ENCODE measurements at places on chromosomes 13 and 19. TPM values are rescaled to one million over a fixed set of nuclear protein-coding genes. Genes with fewer than 3 reads are reported as not detected.

DNA sequence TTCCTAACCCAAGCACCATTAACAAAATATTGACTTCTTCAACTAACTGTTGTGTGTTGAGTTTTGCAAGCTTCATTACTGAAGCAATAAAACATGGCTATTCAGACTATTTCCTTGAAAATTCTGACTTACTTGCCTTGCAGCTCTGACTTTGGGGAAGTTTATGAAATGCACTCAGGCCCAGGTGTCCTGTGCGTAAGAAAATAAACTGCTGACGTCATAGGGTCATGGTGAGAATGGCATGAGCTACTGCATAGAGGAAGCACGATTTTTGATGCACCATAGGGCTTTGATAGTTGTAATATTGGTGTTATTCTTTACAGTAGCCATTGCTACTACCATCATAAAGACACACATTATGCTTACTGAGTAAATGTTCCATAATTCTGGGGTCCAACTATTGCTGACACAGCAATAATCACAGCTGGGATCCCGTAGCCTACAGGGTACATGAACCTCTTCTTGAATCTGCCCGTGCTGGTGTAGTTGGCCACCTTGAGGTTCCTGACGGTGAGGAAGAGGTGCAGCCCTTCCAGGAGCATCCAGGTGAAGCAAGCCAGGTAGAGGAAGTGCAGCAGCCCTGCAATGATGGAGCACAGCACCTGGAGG lies 57.9 kb downstream of the MBD3L2B start:
- no peaks in the 10 kb centered on the region for H3K4me1 ChIP-seq
- H3K4me3 ChIP-seq, result no peak overlapping the region
- DNase-seq, result no peak
- peaks cover 1% of the 10 kb centered on the region for H3K36me3 ChIP-seq
- no peaks in the 10 kb centered on the region for H3K27me3 ChIP-seq

GRCh38 chr13:20588529-20589110 lies 21.7 kb downstream of the IFT88 start:
- no peak overlapping the region for H3K4me3 ChIP-seq
- H3K27me3 ChIP-seq, result no peaks in the 10 kb centered on the region
- no peak for DNase-seq
- no peaks in the 10 kb centered on the region for H3K36me3 ChIP-seq
- no peak overlapping the region for H3K27ac ChIP-seq
- H3K4me1 ChIP-seq, result no peaks in the 10 kb centered on the region

DNA sequence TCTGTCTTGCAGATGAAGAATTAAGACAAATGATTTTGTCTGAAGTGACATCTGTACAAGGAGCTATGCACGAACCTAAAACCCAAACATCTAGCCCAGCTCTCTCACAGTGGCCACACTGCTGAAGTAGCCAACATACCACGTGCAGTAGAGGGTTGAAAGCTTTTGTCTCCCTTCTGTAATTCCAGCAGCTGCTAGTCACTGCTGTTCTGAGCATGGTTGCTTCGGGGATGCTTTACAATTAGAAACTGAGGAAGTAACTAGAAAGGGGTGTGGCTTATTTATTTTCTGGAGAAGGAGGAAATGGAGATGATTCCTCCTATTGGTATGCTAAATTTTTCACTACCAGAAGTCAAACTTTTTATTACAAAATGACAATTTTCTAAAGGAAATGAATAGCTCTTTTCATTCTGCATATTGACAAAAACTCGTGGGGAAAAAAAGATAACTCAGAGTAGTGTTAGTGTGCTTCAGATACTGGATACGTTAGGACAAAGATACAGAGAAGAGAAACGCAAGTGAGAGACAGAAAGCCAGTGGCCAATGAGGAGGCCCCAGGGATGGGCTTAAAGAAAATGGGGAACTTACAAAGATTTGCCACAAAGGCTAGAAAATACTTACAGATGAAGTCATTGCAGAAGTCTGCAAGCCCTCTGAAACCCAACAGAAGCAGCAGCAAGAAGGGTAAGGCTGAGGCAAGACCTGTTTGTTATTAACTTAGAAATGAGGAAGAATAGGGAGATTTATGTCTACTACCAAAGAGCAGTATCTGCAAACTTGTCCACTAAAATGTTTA lies 192.7 kb upstream of the MIR17HG start:
- DNase-seq, result no peak
- H3K4me1 ChIP-seq, result no peaks in the 10 kb centered on the region
- H3K4me3 ChIP-seq, result no peak overlapping the region
- H3K36me3 ChIP-seq, result no peaks in the 10 kb centered on the region
- H3K27ac ChIP-seq, result no peak overlapping the region
- peaks cover 3% of the 10 kb centered on the region for H3K27me3 ChIP-seq

DNA sequence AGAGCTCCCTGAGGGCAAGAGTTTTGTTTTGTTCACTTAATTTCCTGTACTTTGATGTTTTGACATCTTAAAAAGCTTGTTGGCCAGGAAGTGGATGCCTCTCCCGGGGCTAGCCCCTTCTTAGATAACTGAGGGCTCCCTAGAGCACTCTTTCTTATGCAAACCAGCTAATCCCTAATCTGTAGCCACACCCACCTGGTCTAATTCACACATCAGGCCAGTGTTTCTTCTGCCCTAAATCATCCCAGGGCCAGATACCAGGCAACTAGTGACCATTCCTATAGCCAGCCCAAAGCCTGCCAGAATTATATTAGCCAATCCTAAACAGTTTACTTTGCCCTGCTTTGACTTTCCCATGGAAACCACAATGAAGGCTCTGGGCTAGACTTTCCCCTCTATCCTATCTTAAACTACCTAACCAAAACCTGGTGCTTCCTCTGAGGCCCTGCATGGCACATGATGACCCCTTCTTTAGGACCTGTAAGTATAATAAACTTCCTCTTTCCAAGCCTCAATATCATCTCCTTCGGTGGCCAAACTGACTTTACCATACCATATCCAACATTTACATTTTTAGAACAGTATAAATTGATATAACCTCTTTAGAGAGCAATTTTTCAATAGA lies 24.8 kb downstream of the WBP4 start:
- no peaks in the 10 kb centered on the region for H3K36me3 ChIP-seq
- H3K4me3 ChIP-seq, result no peak overlapping the region
- H3K27me3 ChIP-seq, result no peaks in the 10 kb centered on the region
- H3K4me1 ChIP-seq, result no peaks in the 10 kb centered on the region

GRCh38 chr19:55071129-55071502 lies 4.6 kb upstream of the EPS8L1 start:
- DNase-seq, result no peak
- peaks cover 3% of the 10 kb centered on the region for H3K4me1 ChIP-seq
- H3K36me3 ChIP-seq, result no peaks in the 10 kb centered on the region
- H3K4me3 ChIP-seq, result no peak overlapping the region
- H3K27me3 ChIP-seq, result no peaks in the 10 kb centered on the region

DNA sequence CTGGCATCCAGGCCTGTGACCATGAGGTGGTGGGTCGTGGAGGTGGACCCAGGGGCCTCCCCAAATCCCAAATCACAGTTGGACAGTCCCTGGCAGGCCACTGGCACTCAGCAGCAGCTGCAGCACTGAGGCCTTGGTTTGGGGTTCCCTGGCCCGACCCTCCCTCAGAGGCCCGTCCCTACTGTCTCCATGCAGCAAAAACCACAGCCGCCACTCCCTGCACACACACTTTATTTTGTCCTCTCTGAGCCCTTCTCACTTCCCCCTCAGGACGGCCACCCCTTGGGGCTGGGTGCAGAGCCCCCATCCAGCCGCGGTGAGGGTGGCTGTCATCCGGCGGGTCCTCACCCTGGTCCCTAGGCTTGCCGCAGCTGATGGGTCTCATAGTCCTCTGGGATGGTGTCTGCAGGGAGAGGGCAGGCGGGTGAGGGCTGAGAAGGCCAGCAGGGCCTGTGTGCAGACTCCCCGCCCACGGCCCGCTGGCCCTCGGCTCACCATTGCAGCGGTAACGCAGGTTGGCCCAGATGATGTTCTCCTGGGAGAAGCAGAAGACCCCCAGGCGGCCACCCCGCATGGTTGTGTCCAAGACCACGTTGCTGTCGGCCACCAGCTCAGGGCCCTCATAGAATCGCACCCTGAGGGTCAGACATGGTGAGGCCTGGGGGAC lies 8.4 kb downstream of the COMP start:
- DNase-seq, result no peak
- no peaks in the 10 kb centered on the region for H3K27me3 ChIP-seq
- no peaks in the 10 kb centered on the region for H3K4me1 ChIP-seq
- H3K27ac ChIP-seq, result no peak overlapping the region
- no peak overlapping the region for H3K4me3 ChIP-seq

- H3K36me3 ChIP-seq, result no peaks in the 10 kb centered on the region
- no peak overlapping the region for H3K4me3 ChIP-seq
- H3K27ac ChIP-seq, result no peak overlapping the region
- no peaks in the 10 kb centered on the region for H3K27me3 ChIP-seq
Measured at GRCh38 chr13:28478127-28478526, 16.8 kb downstream of the FLT1 start.

DNA sequence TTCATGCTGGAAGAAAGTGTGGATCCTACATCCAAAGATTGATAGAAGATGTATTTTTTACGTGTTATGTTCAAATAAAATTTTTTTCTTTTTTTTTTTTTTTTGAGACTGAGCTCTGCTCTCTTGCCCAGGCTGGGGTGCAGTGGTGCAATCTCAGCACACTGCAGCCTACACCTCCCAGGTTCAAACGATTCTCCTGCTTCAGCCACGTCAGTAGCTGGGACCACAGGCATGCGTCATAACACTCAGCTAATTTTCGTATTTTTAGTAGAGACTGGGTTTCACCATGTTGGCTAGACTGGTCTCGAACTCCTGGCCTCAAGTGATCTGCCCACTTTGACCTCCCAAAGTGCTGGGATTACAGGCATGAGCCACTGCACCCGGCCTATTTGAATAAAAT lies 65.7 kb downstream of the KLF12 start:
- H3K4me1 ChIP-seq, result peaks cover 13% of the 10 kb centered on the region
- H3K36me3 ChIP-seq, result no peaks in the 10 kb centered on the region
- no peak overlapping the region for H3K27ac ChIP-seq
- DNase-seq, result no peak
- H3K4me3 ChIP-seq, result no peak overlapping the region

DNA sequence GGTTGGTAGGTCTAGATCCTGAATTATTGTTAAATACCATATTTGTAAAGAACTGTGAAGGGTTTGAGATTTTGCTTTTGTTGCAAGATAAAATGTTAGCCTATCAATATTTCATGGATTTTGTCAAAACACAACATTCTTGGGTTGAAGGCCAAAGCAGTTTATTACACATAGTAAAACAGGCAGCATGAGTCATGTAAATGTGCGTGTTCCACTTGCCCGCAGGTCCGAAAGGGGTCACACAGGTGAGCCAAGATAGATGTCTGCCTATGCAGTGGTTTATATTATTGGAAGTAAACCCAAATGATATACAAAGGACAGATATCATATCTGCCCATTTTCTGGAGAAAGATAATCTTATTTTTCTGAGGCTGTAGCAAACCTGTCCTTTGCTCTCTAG lies 1654.4 kb upstream of the SPRY2 start:
- H3K4me3 ChIP-seq, result no peak overlapping the region
- DNase-seq, result no peak
- H3K27me3 ChIP-seq, result no peaks in the 10 kb centered on the region
- H3K27ac ChIP-seq, result no peak overlapping the region

DNA sequence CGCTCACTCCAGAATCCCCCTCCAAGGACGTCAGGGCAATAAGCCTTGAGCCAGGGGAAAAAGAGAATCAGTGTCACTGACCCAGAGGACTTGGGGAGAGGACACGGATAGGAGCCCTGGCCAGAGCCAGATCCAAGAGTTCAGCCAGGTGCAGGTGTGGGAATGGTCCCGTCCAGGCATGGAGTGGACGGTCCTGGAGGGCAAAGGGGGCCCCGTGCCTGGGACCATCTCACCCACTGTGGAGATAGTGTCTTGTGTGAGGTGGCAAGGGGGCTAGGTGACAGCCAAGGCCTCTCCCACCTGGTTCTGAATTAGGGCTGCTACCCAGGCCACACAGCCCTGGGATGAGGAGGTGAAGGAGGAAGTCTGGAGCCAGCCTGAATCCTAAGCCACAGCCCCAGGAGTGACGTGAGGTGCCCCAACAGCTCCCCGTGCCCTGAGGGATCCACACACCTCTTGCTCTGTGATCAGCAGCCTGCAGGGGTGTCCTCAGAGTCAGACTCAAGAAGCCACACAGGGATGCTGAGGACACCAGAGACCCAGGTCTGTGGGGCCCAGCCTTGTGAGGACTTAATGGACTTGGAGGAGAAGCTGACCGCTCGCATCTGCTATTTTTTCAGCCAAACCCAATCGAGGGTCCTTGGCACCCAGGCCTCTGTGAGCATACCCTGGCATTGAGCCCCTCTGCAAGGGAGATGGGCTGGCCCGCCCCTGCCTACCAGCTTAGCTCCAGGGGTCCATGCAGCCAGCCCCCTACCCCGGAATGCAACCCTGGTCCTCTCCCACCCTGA lies 16.4 kb upstream of the ZNF14 start:
- no peaks in the 10 kb centered on the region for H3K27me3 ChIP-seq
- DNase-seq, result no peak
- H3K27ac ChIP-seq, result no peak overlapping the region

DNA sequence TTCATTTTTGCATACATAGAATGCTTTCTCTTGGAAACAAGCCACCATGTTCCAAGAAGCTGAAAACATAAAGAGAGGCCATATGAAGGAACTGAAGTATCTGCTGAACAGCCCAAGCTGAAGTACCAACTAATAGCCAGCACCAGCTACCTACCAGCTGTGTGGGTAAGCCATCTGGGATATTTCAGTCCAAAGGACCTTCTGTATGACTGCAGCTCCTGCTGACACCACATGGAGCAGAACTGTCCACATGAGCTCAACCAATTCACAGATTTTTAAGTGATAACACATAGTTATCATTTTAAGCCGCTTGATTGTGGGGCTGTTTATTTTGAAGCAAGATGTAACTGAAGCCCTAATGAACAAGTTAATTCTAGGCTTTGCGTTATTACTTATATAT lies 621.1 kb upstream of the KLHL1 start:
- no peak for DNase-seq
- H3K27ac ChIP-seq, result no peak overlapping the region
- H3K4me1 ChIP-seq, result no peaks in the 10 kb centered on the region
- H3K36me3 ChIP-seq, result no peaks in the 10 kb centered on the region

GRCh38 chr19:48992581-48993174 lies 431 bp downstream of the GYS1 start:
- H3K27ac ChIP-seq, result peak overlapping the region; percentile 86
- H3K36me3 ChIP-seq, result peaks cover 7% of the 10 kb centered on the region
- peaks cover 3% of the 10 kb centered on the region for H3K4me1 ChIP-seq
- no peaks in the 10 kb centered on the region for H3K27me3 ChIP-seq

- no peaks in the 10 kb centered on the region for H3K27me3 ChIP-seq
- H3K4me3 ChIP-seq, result no peak overlapping the region
- H3K36me3 ChIP-seq, result no peaks in the 10 kb centered on the region
- no peaks in the 10 kb centered on the region for H3K4me1 ChIP-seq
- H3K27ac ChIP-seq, result no peak overlapping the region
Measured at GRCh38 chr13:50794226-50794625, 49.3 kb downstream of the DLEU7 start.

DNA sequence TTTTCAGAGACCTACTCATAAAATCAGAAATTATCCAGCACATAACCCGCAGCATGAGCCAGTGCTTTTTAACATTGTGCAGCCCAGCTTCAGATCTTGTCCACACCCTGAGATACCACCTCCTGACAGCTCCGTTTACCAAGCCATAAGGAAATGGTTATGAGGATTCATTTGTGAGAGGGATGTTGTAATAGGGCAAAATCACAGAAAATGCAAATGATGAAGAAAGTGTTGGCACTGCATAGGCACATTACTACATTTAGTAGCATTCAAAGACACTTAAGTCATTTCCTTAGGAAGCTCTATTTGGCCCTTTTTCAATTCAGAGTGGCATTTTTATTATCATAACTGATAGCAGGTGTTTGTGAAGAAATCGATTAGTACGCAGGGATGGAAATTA lies 277.5 kb downstream of the DNAJC15 start:
- no peak overlapping the region for H3K4me3 ChIP-seq
- no peak for DNase-seq
- H3K36me3 ChIP-seq, result no peaks in the 10 kb centered on the region

The ATXN8OS gene
- polyA plus RNA-seq, result not detected

The NRTN gene
- not detected for polyA plus RNA-seq

The PGLYRP2 gene
- 0.06 TPM for polyA plus RNA-seq

The UBL5 gene
- 822 TPM for polyA plus RNA-seq

The CDC37 gene
- polyA plus RNA-seq, result 262 TPM

The WDR88 gene
- polyA plus RNA-seq, result 0.34 TPM
